ENCODE measurements at places on chromosomes 5 and 9. TPM values are rescaled to one million over a fixed set of nuclear protein-coding genes. Genes with fewer than 3 reads are reported as not detected.

DNA sequence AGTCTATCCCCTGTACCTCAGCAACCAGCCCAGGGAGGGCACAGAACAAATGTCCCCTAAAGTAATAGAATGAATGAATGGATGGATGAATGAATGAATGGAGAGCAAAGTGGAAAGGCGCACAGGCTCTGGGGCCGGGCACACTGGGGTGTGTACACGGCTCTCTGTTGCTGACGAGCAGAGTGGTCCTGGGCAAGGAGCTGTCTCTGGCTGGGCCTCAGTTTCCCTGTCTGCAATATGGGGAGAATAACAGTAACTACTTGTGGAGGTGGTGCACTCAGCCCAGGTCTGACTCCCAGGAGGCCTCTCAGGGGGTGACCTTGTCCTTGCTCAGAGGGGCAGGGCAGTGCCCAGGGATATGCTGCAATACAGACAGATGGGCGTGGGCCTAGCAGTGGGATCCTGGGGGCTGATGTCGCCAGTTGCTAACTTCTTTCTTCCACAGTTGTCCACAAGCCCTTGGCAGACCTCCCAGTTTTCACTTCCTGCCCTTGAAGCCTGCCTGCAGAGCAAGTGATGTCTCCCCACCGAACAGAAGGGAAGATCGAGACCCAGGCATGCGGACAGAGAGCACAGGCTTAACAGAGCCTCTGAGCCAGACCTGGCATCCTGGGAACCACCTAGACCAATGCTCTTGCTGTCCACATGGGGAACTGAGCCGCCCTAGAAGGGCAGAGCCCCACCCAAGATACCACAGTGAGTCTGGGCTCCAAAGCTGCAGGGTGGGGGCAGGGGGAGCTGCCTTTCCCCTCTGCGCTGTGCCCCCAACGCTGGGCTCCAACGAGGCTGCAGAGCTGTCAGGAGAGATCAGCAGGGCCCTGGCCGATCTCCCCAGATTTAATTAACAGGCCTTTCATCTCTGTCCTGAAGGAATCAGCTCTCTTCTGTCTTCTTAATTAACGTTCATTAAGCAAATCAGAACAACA lies 13.6 kb upstream of the LAMC3 start:
- no peak for DNase-seq

GRCh38 chr9:98873526-98873925 lies 66.1 kb downstream of the GALNT12 start:
- DNase-seq: no peak

GRCh38 chr9:111838439-111838838 lies 43.7 kb upstream of the SHOC1 start:
- DNase-seq: no peak

GRCh38 chr5:135890867-135891266 lies 4.8 kb downstream of the IL9 start:
- DNase-seq: no peak

GRCh38 chr5:80116465-80116864 lies 81.3 kb downstream of the THBS4 start:
- no peak for DNase-seq

GRCh38 chr9:128615571-128615970 lies 41.1 kb downstream of the DYNC2I2 start:
- DNase-seq: no peak

DNA sequence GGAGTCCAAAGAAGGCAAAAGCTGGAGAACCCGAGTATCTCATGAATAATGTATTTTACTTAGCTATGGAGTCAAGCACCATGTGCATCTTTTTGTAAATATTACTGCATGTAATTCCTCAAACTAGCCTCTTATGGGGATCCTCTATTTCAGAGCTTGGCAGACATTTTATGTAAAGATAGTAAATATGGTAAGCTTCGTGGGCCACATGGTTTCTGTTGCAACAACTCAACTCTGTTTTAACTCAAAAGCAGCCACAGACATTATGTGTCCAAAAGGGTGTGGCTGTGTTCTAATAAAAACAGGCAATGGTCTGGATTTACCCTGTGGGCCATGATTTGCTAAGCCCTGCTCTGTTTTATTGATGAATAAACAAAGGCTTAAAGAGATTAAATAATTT lies 17.3 kb downstream of the DAPK1 start:
- no peak for DNase-seq

DNA sequence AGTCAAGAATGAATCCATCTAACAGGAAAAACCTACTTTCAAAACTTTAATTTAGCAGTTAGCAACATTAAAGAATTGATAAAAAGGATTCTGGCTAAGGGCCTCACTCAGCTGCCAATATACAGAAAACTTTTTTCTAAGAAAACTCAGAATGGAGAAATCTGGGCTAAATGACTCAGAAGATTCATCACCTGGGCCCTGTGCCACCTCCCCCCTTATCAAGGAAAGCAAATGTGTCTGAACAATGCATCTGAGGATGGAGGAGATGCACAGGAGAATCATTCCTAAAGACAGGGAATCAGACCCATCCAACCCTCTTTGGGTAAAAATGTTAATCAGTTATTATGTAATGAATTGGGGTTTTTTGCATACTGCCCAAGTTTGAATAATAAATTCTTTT lies 592.0 kb upstream of the DMAC1 start:
- no peak for DNase-seq

GRCh38 chr5:14400085-14400484 lies 181.5 kb upstream of the OTULINL start:
- no peak for DNase-seq

DNA sequence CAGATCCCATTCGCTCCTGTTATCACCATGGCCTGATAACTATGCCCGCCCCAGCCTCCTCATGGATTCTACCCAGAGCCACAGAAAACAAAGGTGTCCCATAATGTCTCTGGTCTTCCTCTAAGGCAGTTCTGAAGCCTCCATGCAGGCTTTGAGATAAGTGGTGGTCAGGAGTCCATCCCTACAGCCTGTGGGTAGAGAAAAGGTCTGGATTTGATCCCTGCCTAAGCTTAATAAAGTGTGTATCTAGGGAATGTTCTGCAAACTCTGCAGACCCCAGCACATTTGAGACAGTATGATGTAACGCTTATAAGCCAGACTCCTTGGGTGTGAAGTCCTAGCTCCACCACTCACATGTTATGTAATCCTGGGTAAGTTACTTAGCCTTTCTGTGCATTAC lies 187.3 kb downstream of the MAPKAP1 start:
- no peak for DNase-seq

DNA sequence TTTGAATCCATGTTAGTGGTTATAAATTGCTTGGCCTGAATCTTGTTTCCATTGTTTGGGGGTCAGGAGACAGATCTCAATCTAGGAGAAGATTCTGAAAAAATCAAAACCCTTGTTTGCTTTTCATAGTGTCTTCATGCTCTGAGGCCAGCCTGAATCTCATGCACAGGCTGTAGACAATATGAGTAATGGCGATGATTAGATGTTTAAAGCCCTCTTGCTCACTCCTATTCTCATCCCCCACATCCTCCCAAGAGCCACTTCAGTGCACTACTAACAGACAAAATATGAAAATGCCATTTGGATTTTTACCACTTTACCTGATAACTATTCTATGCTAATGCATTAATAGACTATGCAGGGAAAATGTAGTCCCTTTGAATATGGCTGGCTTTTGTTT lies 129.4 kb downstream of the NUDT12 start:
- DNase-seq: no peak

DNA sequence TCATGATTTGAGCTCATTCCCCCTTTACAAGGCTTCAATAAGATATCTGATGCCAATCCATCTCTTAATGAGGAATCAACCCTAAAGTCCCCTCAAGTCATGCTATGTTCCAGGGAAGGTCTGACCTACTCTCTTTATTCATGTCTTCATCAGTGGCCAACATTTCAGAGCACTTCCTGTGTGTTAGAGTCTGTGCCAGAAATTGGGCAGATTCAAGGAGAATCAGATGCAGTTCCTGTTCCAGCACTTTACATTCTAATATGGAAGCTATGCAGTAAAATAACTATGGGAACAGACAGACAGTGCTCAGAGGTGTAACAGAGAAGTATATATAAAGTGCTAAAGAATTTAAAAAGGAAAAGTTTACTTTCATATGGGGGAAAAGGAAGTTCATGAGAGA lies 193.4 kb upstream of the NR4A3 start:
- no peak for DNase-seq

DNA sequence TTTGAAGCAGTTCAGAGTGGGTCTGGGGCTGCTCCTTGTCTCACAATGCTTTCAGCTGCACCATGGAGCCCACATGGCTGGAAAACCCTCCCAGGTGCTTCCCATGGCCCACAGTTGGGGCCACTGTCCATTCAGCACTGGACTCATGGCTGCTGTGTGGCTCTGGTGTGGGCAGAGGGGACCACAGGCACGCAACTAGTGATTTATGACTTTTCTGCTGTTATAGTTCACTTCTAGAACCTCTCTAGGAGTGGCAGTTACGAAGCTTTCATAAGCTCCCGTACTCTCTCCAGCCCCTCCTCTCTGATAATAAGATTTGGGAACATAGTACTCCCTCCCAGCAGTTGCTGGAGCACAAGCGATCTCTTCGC lies 29.0 kb downstream of the GLRA1 start:
- DNase-seq: no peak

GRCh38 chr5:111532886-111533582 lies 20.7 kb upstream of the STARD4 start:
- DNase-seq: no peak

GRCh38 chr9:14532456-14533115 lies 160.6 kb downstream of the ZDHHC21 start:
- no peak for DNase-seq

GRCh38 chr9:128321879-128322403 lies 306 bp downstream of the TRUB2 start:
- DNase-seq: no peak

GRCh38 chr9:76155361-76155760 lies 238.9 kb downstream of the RFK start:
- no peak for DNase-seq

DNA sequence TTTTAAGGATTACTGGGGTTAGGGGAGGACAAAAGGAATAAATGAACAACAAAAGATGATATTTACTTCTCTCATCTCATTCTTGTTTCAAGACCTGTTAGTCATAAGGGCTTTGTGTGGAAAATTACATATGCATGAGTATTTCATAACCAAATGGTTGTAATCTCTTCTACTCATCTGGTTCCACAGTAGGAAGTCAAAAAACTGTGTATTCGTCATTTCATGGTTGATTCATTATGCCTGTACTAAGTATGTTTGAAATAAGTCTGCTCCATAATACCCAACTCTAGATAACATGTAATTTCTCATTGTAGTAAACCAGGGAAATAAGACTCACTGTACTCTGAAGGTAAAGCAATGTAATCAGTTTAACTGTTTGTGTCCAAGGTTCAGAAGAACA lies 212.9 kb downstream of the ARRDC3 start:
- DNase-seq: no peak

- no peak for DNase-seq
These were observed 33.3 kb downstream of the EXOC3 start for GRCh38 chr5:476102-476813.

DNA sequence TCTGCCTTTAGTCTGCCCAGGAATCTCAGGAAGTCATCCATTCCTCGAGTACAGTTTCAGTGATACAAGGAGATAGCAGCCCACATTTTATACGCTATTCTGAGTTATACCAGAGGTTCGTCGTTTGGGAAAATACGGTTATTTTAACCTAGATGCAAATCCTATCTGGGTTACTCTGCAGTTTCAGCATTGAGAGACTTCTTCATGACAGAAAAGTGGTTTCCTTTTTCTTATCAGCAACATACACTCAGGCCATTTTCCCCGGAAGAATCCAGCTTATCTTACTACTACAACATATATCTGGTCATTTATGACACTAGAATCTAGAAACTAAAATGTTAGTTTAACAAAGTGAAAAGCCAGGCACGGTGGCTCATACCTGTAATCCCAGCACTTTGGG lies 83.4 kb upstream of the IQGAP2 start:
- no peak for DNase-seq

GRCh38 chr9:91500509-91501014 lies 76.9 kb upstream of the NFIL3 start:
- DNase-seq: no peak

DNA sequence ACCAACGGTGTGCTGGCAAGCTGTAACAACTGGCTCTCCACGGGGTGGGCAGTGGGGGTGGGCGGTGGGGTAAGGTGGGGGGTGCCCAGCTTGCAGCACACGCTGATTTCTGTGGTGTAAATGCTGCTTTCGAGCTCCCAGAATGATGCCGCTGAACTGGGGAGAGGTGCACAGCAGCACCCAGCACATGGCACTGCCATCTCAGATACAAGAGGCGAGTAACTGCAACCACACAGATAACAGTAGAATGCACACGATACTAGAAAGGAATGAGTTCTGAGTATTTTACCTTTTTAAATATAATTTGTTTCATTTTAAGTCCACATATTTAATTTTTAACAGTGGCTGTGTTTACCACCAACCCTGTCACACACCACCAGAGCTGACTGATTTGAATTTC lies 87.9 kb downstream of the SEMA4D start:
- DNase-seq: no peak

GRCh38 chr5:107807431-107807830 lies 136.7 kb upstream of the EFNA5 start:
- no peak for DNase-seq

DNA sequence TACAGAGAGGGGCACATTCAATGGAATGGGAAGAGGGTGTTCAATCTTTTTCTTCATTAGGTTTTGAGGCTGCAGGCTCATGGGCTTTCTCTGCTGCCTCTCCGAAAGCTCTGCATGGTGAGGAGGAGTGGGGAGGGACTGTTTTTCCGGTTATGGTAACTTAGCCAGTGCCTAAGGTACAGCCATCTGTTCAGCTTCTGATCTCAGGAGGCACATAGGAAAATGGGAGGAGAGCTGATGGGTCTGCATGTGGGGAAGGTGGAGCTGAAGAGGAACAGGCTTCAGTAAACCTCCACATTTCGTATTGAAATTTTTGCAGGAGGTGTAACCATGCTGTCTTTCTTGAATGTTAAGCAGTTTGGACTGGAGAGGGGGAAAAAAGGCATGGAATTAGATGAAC lies 1020.4 kb upstream of the WWC1 start:
- DNase-seq: no peak

DNA sequence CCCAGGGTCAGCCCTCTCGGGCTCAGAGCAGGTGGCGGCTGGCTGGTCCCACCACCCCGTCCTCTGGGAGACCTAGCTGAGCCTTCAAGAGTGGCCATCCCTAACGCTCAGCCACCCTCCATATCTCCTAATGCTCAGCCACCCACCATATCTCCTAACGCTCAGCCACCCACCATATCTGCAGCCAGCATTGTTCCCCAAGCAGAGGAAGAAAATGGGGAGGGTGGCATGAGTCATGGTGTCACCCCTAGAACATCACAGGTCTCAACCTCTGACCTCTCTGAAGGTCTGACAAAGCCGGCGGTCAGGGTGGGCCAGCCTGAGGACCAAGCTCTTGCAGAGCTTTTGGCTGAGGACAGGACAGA lies 14.7 kb downstream of the LHX3 start:
- DNase-seq: no peak

SMIM3 gene
- 22.1 TPM for polyA plus RNA-seq

IFNA21 gene
- not detected for polyA plus RNA-seq

SOWAHA gene
- 4.4 TPM for polyA plus RNA-seq

KCNV2 gene
- not detected for polyA plus RNA-seq

GMCL2 gene
- polyA plus RNA-seq: 0.04 TPM

NXNL2 gene
- 2.0 TPM for polyA plus RNA-seq

ARHGEF39 gene
- 11.5 TPM for polyA plus RNA-seq

FCN2 gene
- polyA plus RNA-seq: 0.41 TPM

C9orf50 gene
- polyA plus RNA-seq: 1.4 TPM

CD274 gene
- 1.2 TPM for polyA plus RNA-seq

All from renal cortex interstitium (tissue), 15 donors.